ENCODE measurements at places on chromosomes 16 and 17.

- DNase-seq = no peak
Measured at GRCh38 chr16:20153444-20153843, 79.8 kb upstream of the GPR139 start.

GRCh38 chr16:84308120-84308519 lies 13.4 kb downstream of the WFDC1 start:
- DNase-seq = peak; percentile 16

DNA sequence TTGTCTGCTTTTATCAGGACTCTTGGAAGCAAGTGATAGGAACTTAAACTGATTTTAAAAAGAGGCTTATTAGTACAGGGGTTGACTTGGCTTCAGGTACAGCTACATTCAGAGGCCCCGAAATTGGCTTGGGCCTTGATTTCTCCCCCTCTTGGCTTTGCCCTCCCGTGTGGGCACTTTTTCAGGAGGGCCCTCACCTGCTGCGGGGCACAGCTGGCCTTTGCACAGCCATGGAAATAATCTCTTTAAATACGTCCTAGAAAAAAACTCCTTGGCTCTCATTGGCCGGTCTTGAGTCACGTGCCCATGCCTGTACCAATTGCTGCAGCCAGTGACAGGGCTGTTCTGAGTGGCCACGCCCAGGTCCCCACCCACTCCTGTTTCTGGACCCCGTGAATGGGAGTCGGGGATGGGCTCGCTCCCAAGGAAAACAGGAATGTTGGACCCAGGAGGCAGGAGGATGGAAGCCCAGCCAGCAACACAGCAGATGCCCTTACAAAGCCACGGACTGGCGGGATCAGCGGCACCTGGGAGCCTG lies 15.0 kb downstream of the CA5A start:
- no peak for DNase-seq

DNA sequence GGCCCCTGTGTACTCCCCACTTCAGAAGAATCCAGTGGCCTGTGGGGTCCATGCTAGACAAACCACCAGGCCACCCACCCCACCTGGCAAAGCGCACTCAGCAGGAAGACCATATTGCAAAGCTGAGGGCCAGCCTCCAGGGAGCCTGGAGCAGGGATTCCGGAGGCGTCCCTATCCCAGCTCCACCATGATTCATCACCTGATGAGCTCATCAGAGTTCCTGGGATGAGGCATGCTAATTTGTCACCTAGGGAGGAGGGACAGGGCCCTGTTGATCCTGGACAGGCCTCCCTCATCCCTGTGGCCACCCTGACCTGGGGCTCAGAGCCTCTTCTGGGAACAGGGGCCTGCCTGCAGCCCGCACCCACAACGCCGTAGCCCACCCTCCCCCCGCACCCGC lies 131.6 kb upstream of the PLCG2 start:
- no peak for DNase-seq

DNA sequence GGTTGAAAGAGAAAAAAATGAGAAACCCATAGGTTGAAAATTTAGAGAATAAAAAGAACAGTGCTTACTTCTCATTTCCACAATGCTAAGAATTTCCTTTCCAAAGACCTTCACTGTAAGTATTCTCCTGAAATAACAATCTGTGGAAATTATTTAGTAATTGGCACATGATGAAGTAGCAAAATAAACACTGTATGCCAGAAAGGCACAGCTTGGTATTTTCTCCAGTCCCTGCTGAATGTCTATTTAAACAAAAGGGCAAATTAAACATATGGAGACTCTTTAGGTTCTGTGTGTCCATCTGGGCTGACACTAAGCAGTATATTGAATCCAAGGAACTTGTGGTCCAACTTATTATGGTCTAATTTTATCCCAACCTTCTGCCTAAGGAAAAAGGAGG lies 46.1 kb downstream of the CHCT1 start:
- DNase-seq = no peak

DNA sequence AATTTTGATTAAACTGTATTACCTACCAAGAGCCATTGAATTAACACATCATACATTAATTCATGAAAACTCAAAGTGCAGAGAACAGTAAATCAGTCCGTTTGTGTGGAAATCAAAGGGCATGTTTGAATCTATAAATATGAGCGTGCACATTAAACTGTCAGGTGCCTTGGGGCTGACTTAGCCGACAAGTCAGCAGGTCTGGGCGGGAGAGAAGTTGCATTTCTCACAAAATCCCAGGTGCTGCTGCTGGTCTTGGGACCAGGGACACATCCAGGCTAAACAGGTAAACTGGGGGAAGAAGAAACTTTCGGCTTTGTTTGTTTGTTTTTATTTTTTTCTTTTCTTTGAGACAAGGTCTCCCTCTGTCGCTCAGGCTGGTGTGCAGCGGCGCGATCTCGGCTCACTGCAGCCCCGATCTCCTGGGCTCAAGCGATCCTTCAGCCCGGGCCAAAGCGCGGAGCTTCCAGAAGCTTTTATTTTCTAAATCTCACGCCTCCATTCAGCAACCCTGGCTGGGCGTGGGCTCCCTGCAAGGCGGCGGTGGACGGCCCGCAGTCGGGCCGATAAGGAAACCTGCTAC lies 213.9 kb downstream of the MRTFB start:
- DNase-seq = peak; percentile 40

- DNase-seq = no peak
Measured at GRCh38 chr16:5642436-5642835, 544.8 kb upstream of the EEF2KMT start.

- DNase-seq = peak; percentile 55
Measured at GRCh38 chr17:7884581-7885366, 3.8 kb upstream of the CHD3 start.

- DNase-seq = no peak
Measured at GRCh38 chr16:88649195-88649923, 1.5 kb downstream of the CYBA start.

GRCh38 chr16:11121914-11122692 lies 133.9 kb downstream of the SOCS1 start:
- no peak for DNase-seq

DNA sequence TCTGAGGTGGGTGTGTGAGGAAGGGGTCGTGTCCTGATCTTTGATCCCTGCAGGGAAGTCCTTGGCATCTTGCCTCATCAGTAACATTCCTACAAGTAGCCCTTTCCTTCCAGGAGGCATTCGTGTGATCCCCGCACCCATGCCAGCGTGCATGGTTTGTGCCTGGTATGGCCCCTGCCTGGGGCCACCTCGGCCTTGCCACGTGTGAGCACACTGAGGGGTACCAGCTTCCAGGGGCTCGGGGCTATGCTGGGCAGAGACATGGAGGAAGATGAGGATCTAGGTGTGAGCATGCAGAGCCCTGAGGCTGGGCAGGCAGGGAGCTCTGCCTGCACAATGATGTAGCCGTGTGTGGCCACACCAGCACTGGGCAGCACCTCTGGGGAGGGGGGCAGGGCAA lies 6.0 kb downstream of the HSD3B7 start:
- no peak for DNase-seq

DNA sequence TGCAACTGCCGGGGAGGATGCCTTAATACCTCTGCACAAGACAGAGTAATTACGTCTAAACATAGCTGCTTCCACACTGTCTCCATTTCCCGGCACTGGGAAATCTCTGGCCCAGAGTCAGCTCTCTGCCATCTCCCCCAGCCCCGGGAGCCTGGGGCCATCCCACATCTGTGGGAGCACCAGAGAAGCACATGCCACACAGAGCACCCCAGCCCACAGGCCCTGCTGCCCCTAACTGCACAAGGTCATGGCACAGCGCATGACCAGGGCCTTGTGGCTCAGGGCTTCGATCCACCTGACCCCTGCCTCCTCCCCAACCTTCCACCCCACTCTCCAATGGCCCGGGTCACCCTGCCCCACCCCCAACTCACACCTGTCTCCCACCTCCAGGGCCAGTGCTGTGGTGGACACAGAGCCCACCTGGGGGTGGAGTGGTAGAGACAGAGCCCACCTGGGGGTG lies 36.6 kb upstream of the RBFOX3 start:
- no peak for DNase-seq

DNA sequence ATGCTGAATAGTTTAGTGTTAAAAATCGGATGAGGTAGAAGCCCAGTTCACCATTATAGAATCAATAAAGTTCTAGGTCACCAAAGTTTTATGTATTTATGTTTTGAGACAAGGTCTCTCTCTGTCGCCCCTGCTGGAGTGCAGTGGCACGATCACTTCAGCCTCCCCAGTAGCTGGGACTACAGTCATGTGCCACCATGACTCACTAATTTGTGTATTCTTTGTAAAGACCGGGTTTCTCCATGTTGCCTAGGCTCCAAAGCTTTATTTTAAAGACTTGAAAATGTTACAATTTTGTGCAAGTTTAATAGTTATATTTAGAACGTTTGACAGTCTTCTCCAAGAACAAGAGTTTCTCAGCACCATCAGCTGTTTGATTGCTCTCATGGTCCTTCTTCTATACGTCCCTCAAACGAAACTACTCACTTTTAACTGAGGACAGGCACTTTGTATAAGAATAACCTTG lies 32.1 kb downstream of the NDE1 start:
- DNase-seq = no peak

DNA sequence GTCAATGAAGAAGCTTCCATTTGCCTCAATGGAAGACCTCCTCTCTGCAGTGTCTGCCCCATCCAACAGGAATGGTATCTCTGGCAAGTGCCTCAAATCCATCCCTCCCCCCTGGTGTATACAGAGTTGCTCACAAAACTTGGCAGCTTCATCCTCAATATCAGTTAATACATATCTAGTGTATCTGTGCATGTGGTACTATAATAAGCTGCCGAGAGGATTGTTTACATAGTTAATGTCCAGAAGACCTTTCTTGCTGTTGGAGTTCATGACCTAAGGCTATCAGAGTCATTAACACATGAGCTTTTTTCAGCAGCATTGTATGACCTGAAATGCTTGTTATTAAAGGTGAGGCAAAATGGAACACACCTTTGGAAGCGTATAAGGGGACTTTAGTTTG lies 14.0 kb upstream of the RASL10B start:
- DNase-seq = no peak

DNA sequence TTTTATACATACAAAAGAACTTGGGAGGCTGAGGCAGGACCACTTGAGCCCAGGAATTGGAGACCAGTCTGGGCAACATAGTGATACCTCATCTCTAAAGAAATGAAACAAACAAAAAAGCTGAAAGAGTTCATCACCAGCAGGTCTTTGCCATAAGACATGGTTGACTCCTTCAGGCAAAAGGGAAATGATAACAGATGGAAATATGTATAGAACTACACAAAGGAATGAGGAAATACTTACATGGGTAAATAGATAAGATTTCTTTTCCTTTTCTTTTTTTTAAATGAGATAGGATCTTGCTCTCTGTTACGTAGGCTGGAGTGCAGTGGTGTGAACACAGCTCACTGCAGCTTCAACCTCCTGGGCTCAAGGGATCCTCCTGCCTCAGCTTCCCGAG lies 165.3 kb downstream of the PARN start:
- DNase-seq = no peak

- no peak for DNase-seq
Measured at GRCh38 chr16:12026741-12027490, 50.4 kb downstream of the SNX29 start.

DNA sequence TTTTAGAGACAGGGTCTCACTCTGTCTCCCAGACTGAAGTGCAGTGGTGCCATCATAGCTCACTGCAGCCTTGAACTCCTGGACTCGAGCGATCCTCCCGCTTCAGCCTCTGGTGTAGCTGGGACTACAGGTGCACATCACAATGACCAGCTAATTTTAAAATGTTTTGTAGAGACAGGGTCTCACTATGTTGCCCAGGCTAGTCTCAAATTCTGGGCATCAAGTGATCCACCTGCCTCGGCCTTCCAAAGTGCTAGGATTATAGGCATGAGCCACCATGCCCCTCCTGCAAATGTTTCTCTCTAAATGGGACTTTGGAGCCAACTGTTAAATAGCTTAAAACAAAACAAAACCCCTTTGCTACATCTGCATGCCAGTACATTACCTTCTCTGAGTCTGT lies 82.2 kb upstream of the BRD7 start:
- no peak for DNase-seq

GRCh38 chr17:4032738-4033137 lies 68.5 kb upstream of the ATP2A3 start:
- DNase-seq = no peak

GRCh38 chr17:11363565-11364117 lies 122.6 kb downstream of the SHISA6 start:
- DNase-seq = no peak

- DNase-seq = no peak
Measured at GRCh38 chr17:58170622-58171021, 3.8 kb downstream of the OR4D2 start.
